ENCODE measurements at places on chromosomes 7 and 10.

DNA sequence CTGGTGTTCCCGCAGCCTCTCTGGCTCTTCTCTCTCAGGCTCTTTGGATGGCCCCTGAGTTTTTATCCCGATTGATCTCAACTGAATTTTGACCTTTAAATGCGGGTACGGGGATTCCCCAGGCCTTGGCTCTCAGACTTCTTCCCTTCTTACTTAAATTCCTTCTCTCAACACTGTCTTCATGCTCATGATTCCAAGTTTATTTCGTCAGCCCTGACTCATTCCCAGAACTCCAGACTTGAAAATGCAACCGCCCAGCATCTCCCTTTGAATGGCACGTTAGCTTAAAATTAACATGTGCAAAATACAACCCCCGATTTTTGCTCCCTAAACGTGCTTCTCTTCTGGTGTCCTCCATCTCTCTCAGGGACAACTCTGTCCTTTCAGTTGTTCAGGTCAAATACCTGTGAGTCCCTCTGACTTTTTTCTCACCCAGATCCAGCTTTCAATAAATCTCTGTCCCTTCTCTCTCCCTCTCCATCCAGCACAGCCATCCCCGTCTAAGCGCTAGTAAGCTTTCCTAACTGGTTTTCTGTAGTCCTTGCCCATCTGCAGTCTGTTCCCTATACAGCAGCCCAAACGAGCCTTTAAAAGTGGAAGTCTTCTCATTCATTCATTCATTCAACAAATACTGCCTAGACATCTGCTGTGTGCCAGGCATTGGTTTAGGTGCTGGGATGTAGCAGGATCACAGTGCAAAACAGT, 7.1 kb downstream of the HECW1 start:
- no peak for DNase-seq

- no peak for DNase-seq
Measured at GRCh38 chr7:1380231-1380815, 78.9 kb downstream of the MICALL2 start.

DNA sequence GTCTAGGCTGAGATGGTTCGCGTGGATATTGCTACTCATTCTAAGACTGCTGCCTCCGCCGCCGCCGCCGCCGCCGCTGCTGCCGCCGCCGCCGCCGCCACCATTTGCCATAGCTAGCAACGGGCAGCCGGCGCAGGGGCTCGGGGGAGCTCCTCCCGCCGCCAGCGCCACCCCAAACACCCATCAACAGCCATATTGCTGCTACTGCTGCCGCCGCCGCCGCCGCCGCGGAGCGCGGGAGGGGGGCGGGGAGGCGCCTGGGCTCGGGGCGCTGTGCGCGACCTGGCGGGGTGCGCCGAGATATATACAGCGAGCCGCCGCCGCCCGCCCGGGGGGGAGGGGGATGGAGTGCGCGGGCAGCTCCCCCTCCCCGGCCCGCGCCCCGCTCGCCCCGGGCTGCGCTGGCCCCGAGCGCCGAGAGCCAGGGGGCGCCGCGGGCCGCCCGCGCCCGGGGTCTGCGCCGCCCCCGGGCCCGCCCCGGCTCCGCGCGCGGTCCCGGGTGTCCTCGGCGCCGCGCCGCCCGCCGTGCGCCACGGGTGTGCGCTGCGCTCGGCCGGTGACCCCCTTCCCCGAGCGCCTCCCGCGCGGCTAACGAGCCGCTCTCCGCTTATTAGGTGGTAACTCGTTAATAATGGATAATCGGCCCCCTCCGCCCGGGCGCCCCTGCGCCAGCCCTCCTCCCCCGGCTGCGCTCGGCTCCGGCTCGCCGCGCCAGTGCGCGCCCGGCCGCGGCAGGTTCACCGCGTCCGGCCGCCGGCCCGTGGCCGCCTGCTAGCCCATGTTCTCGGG, at the start of gene KCNMA1:
Gene KCNMA1 (minus strand): TSS at position 277 of the 789 bp plus-strand sequence.
- DNase-seq, result no peak

DNA sequence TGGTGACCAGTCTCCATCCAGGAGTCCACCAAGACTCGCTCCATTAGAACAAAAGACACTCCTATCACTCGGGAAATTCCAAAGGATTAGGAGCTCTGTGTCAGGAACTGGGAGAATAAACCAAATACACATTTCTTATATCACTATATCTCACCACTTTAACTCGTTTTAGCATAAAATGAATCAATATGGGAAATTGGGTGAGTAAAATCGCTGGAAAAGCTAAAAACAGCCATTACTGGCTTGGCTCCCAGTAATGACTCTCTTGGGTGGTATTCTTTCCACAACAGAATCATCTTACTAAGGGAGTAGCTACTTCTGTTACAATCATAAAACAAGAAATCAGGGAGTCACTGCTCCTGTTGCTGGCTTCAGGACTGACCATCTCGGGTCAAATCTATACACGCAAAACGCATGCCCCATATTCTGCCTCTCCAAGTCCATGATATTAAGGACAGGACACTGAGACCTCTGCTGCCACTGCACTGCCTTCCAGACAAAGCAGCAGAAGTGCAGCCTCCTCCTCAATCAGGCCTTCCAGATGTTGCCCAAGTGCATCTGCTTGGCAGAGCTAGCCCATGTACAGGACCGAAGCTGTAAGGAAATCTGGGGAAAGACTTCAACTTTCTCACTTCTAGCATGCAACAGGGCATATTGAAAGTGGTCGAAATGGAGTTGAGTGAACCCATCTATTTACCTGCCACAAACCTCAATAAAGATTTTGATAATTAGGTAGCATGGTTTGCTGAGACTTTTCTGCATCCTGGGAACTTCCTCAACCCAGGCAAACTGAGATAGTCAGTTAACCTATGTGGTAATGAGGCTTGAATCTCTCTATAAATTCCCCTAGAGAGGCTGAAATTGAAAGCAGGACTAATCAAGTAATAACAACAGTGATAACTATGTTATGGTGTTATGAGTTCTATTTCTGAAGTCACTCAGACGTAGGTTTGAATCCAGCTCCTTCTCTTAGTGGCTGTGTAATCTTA, 14.4 kb upstream of the PANK1 start:
- no peak for DNase-seq

DNA sequence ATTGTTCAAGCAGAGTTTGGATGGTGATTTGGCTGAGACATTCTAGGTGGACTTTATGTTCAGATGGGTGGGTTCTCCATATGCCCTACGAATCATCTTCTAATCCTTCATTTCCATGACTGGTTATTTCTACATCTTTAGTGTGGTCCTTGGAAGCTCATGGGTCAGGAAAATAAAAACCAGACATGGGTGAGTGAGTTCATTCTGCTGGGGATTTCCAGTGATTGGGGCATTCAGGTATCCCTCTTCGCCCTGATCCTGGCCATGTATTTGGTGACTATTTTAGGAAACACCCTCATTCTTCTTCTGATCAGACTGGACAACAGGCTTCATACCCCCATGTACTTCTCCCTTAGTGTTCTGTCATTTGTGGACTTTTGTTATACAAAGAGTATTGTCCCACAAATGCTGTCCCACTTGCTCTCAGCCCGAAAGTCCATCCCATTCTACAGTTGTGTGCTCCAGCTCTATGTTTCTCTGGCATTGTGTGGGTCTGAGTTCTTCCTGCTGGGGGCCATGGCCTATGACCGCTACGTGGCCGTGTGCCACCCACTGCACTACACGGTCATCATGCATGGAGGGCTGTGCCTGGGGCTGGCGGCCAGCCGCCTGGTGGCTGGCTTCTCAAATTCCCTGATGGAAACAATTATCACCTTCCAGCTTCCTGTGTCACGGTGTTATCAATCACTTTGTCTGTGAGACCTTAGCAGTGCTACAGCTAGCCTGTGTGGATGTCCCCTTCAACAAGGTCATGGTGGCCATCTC, 19.2 kb upstream of the OR6B1 start:
- no peak for DNase-seq

- DNase-seq, result no peak
Measured at GRCh38 chr10:22805304-22805703, 90.9 kb upstream of the PIP4K2A start.

DNA sequence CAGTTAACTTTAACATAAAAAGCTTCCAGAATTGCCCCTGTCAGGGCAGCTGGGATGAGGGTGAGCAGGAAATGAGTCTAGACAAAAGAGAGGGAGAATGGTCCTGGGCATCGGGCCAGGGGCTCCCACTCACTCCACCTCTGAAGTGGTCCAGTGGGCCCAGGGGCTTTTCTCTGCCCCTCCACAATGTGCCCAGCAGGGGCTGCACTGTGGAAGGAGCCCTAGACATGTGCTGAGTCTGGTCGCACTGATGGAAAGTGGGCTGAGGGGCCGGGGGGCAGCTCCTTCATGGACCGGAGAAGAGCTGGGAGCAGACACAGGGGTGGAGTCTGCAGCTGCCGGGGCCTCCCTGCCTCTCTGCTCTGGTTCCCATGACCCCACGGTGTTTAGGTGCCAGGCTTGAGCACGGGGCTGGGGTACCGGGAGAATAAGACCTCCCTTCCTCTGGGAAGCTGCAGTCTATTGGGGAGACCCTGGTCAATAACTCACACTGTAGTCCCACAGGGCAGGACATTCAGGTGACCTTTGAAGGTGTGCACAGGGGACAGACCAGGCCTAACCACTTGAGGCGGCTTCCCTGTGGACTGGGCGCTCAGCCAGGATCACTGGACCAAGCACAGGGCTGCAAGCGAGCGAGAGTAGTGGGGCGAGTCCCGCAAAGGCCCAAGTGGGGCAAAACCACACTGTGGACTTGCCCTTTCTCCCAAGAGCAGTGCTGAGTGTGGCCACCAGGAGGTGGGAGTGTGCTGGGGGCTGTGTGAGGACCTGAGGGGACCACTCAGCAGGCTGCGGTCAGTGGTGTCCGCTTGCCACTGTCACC, 6.1 kb downstream of the ADCY1 start:
- no peak for DNase-seq

GRCh38 chr10:89556600-89556999, 21.2 kb upstream of the SLC16A12 start:
- no peak for DNase-seq

- no peak for DNase-seq
Measured at GRCh38 chr7:3616306-3616705, 315.3 kb downstream of the SDK1 start.

DNA sequence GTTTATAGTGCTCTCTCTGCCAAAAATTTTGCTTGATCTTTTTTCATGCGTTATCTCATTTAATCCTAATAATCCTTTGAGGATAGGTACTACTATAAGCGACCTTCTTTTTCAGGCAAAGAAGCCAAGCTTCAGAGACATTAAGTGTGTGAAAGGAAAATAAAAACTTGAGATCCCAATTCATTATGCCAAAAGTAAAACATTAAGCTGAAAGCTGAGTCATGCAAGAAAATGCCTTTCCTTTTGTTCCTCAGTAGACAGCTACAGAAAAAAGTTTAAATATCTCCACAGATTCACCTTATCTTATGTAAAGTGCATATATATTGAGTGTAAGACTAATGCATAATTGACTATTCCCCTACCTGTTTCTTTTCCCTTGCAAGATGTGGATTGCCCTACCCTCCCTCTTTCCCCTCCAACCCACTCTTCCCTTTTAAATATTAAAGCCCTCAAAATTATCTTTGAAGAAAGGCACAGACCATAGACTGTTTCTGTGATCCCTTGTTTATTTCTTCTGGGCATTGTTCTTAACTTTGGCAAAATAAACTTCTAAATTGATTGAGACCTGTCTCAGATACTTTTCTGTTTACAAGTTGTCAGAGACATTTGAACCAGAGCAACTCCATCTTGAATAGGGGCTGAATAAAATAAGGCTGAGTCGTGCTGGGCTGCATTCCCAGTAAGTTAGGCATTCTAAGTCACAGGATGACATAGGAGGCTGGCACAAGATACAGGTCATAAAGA, 1139.9 kb upstream of the LRRN3 start:
- DNase-seq, result no peak

DNA sequence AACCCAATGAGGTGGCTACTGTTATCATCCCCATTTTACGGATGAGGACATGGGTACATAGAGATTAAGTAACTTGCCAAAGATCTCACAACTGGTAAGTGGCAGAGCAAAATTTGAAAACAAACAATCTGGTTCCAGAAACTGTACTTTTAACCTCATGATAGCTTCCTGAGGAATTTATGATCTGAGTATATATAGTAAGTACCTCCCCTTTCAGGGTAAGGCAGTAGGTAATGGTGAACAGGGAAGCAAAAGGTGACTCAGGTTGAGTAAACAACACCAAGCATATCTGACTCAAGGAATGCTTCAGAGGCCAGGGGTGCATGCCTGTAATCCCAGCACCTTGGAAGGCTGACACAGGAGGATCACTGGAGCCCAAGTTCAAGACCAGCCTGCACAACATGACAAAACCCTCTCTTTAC, 21.1 kb downstream of the KLLN start:
- DNase-seq, result no peak

- DNase-seq, result no peak
Measured at GRCh38 chr7:114959931-114960330, 38.0 kb downstream of the MDFIC start.

GRCh38 chr7:87217983-87218653, 1.4 kb downstream of the TMEM243 start:
- no peak for DNase-seq

DNA sequence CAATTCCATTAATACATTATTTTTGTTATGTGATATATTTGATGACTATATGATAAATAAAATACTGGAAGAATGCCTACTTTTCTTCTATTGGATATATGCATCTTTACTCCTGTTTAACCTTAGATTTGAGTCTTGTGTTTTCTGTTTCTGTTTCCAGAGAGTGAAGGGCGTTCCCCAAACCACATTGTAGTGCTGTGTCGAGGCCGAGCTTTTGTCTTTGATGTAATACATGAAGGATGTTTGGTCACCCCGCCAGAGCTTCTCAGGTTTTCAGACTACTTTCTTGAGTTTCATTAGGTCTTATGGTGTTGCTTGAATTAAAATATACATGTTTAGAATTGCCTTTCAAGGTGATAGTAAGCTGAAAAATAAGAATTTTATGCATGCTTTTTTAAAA, 23.8 kb downstream of the CROT start:
- DNase-seq, result no peak

DNA sequence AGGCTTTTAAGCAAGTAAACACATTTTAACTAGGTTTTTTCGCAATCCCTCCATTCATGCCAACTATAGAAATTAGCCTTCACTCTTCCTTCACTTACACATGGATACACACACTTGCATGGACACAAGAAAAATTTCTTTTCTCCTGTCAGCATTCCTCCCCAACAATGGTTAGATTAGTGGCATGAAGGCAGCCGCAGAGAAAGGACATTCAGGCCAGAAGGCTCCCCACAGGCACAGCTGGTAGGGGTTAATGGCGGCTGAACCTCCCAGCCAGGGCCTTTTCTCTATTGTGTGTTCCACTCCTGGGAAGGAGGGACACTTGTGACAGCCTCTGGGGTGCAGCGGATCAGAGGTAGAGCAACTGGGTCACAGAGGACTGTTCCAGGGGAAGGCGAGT, 255.0 kb upstream of the SP8 start:
- no peak for DNase-seq

DNA sequence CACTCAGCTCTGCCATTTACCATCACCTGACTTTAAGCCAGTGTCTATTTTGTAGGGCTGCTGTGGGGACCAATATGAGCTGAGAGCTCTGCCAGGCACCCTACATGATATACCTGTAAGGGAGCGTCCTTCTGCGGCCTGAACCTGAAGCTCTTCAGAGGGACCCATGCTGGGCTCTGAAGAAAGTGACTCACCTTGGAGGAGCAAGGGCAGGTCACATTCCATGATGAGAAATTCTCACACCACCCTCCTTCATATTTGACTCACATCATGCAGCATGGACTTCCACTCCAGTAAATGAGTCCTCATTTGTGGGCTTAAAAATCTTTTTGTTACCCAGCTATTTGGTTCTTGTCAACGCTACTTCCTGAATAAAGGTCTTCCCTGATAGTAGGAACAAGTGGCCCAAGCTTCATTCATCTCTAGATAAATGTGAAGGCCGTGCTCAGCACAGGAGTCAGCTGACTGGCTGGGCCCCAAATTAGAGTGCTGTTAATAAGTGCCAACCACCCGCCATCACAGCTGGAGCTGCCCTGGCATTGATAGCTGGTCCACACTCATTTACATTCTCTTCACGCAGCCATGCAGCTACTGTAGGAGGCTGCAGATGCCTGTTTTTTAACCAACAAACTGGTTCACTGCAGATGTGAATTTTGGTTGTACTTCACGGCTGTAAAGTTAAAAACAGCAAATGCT, 78.4 kb downstream of the RNF216 start:
- no peak for DNase-seq
